ENCODE measurements at places on chromosomes 1 and 21.

DNA sequence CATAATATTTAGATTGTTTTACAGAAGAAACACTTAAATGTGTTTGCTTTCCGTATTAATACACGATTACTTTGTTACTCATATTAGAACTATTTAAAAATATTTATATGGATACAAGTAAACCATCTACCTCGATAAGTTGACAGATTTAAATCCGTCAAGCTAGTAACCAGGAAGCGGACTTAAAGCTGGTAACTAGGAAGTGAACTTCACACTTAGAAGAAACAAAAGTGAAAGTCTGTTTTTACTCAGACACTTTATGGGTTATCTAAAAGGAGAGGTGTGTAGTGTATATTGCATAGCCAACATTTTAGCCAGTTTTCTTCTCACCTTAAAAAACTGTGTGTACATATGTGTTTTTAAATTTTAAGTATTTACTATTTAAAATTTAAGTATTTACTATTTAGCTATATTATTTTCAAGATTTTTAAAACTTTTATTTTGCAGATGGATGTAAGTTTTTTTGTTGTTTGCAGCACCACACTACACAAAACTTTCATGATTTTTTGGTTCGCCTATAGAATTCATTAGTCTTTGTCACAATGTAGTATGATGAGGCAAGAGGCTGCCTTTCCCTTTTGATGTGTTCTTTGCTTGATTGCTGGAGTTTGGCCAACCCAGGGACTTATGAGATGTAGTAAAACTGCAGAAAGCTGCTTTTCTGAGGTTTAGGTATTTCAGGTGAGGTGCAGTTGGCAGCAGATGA, 2.7 kb downstream of the USP25 start:
- no peak for DNase-seq

DNA sequence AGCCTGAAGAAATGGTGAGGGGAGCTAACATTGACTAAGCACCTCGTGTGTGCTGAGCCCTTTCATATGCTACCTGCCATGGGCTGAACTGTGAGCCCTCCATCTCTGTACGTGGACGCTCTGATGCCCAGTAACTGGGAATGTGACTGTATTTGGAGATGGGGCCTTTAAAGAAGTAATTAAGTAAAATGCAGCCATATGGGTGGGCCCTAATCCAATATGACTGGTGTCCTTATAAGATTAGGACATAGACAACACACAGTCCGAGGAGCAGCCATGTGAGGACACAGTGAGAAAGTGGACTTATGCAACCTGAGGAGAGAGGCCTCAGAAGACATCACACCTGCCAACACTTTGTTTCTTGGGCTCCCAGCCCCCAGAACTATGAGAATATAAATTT, 92.7 kb upstream of the ATP1B1 start:
- no peak for DNase-seq

DNA sequence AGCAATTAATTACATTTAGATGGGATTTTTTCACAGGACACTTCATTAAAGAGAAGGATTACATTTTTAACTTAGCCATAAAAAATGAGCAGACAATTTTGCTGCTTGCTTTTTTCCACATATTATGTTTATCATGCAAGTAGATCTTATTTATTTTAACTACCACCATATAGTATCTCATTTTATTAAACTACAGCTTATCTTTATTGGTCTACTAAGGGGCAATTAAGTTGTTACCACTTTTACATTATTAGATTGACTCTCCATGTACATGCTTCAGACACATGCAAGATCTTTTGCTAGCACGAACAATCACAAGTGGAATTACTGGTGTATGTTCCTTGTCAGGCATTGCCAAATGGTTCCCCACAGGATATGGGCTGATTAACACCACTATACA, 99.8 kb upstream of the NFIA start:
- DNase-seq = no peak

- no peak for DNase-seq
These were observed 72.1 kb downstream of the S1PR1 start for GRCh38 chr1:101308935-101309333.

DNA sequence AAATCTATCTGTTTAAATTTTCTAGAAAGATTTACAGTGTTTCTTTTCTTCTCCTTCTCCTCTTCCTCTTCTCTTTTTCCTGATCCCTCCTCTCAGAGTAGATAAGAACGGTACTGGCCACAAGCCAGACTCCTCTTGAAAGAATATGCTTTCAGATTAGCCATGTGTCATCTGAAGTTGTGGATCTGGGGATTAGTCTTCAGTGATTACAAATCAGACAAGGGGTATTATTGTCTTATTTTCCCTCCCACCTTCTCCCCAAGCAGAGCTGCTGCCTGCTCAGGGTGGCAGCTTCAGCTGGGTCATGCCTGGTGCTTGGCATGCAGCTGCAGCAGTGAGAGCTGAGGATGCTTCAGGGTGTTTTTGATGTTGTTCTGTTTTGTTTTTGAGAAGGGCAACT, 42.7 kb downstream of the SGIP1 start:
- DNase-seq = no peak
